ENCODE measurements at places on chromosomes 3 and 15.

GRCh38 chr3:139522421-139522820, 17.1 kb downstream of the RBP1 start:
- no peak for DNase-seq

DNA sequence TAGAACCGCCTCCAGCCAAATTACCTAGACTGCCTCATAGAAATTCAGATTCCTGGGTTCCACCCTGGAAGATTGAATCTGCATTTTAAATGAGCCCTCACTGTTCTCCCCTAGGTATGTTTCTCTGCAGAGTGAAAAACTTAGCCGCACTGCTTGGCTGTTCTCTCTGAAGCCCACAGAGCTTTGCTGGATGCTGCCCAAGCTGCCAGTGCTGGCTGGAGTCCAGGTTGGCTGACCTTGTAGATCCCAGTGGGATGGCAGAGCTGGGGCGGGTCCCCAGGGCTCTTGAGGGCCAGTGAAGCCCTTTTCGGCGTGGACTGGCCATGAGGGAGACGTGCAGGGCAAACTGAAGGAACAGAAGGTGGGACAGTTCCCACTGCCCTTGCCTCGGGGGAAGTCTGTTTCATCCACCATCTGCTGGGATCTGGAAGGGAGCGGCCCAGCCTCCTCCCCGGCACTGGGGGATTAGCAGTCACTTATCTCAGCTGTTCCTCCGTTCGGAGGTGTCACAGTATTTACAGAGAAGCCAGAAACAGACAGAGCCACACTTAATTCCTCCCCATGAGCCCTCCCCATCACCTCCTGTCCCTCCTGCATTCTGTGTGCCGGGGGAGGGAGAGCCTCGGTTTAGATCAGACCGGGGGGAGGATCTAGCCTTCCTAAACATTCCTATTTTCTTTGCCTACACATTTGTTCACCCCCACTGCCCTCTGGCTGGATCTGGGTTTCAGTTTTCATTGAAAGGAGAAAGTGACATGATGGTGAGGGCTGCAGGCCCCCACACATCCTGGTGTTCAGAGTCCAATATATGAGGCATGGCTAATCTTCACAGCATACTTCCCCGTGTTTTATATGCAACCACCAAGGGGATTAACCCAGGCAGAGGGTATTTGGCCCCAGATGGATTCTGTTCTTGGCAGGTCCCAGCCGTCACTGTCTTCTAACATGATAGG, 4.1 kb upstream of the ACTC1 start:
- no peak for DNase-seq

DNA sequence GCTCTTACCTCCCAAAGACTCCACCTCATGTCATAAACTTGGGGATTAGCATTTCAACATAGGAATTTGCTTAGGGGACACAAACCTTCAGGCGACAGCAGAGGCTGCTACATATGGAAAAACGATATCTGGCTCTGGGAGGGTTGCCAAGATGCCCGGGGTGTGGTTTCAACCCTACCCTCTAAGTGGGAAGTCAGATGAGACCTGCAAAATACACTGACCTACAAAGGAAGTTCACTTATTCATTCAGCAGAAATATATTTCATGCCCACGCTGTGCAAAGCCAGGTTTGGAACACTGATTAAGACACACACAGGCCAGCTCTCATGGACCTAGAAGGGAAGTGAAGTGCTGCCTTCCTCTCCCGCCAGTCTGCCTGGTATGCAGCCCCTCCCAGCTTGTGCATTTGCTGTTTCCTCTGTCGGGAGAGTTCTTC, 239.3 kb downstream of the FEZF2 start:
- DNase-seq: no peak

DNA sequence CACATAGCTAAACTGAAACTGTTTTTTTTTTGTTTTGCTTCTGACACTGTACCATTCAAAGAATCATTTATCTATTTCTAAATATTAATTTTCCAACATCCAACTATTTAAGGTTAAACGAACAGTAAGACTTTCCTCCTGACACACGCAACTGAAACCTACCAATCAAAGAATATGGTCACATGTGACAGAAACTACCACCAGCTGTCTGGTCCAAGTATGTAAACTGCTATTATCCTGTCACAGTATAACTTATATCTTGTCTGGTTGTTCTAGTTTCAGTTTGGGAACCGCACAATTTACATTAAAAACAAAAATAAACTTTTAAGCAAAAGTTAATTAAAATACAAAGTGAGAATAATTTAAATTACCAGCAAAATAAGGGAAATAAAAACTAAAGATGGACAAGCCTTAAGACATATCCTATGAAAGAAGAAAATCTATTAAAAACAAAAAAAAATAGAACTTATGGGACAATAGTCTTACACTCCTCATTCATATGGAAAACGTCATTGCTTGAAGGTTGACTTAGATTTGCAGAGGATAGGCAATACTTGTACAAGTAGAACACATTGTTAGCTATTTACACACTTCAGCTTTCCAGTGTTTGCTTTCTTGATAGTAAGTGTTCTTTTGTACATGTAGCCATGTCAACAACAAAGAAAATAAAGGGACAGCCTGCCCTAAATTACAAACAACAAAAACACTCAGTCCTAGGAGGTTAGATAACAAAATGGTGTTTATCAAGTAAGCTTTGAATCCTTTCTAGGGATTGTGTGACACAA, 26.8 kb upstream of the CHRM5 start:
- no peak for DNase-seq

- DNase-seq: no peak
Observed at GRCh38 chr15:64792282-64792681, 16.9 kb upstream of the RBPMS2 start.

DNA sequence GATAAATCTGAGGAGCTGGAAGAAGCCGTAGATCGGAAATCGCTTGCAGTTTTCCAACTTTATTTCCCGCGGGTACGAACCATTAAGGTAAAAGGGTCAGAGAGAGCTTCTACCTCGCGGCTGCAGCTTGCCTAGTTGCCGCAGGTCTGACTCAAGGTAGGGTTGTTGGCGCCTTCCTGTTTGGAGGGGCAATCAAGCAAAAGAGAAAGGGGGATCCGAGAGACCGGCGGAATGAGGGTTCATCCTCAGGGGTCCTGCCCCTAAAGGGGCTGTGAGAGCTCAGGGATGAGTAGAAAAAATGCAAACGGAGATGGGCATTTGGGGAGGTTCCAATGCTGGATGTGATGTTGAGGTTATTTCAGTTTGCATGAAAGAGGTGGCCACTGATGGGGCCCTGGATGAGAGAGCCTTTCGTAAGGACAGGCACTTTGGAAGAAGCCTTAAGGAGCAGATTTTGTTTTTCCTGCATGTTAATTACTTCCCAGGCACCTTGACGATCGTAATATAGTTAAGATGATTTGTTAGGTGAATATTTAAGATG, 265.4 kb downstream of the CGGBP1 start:
- no peak for DNase-seq
